ENCODE measurements at places on chromosomes 3 and 15. TPM values are rescaled to one million over a fixed set of nuclear protein-coding genes. Genes with fewer than 3 reads are reported as not detected.

BCL2A1 gene
- 32.9 TPM for total RNA-seq

MYO5C gene
- 4.5 TPM for total RNA-seq

HEG1 gene
- total RNA-seq = 9.2 TPM

SMARCC1 gene
- 155 TPM for total RNA-seq

TWF2 gene
- 60.3 TPM for total RNA-seq

TLE3 gene
- 278 TPM for total RNA-seq

CMTM8 gene
- not detected for total RNA-seq

RARRES1 gene
- not detected for total RNA-seq

CDHR4 gene
- 0.32 TPM for total RNA-seq

SEMA6D gene
- not detected for total RNA-seq

AHSG gene
- total RNA-seq = not detected

GREM1 gene
- not detected for total RNA-seq

DAPK2 gene
- total RNA-seq = 31.0 TPM

TERC gene
- total RNA-seq = 12.5 TPM

GNAT1 gene
- total RNA-seq = not detected

ACKR2 gene
- total RNA-seq = 1.7 TPM

OCA2 gene
- total RNA-seq = 0.12 TPM

SH2D7 gene
- total RNA-seq = not detected

FRMD5 gene
- not detected for total RNA-seq

PDZRN3 gene
- total RNA-seq = not detected

NDUFB5 gene
- 60.2 TPM for total RNA-seq

ITIH1 gene
- total RNA-seq = 0.53 TPM

GABRB3 gene
- not detected for total RNA-seq

PLA2G4F gene
- not detected for total RNA-seq

PP2D1 gene
- total RNA-seq = not detected

EAF1 gene
- total RNA-seq = 19.8 TPM

GOLGA8G gene
- not detected for total RNA-seq

GNB5 gene
- total RNA-seq = 156 TPM

SLC9C1 gene
- total RNA-seq = 0.49 TPM

CHRNA7 gene
- not detected for total RNA-seq

CILP gene
- 0.36 TPM for total RNA-seq

ZNF662 gene
- 0.34 TPM for total RNA-seq

LYZL4 gene
- total RNA-seq = not detected

DAZL gene
- not detected for total RNA-seq

TGM4 gene
- total RNA-seq = not detected

DNAH12 gene
- 0.39 TPM for total RNA-seq

ROPN1 gene
- not detected for total RNA-seq

CHRFAM7A gene
- 1.2 TPM for total RNA-seq

DUOXA1 gene
- 0.74 TPM for total RNA-seq

POU1F1 gene
- total RNA-seq = not detected

RLBP1 gene
- total RNA-seq = not detected

TYRO3 gene
- 0.05 TPM for total RNA-seq

TUBGCP4 gene
- total RNA-seq = 24.0 TPM

SPESP1 gene
- total RNA-seq = 1.1 TPM

MYO1E gene
- 111 TPM for total RNA-seq

C3orf85 gene
- not detected for total RNA-seq

HYAL1 gene
- total RNA-seq = 0.30 TPM

REC114 gene
- not detected for total RNA-seq

ZNF619 gene
- total RNA-seq = 27.6 TPM

TEX55 gene
- not detected for total RNA-seq

CA12 gene
- total RNA-seq = not detected

SLC2A2 gene
- total RNA-seq = not detected

IL5RA gene
- total RNA-seq = 0.75 TPM

POPDC2 gene
- total RNA-seq = 6.0 TPM

GOLGA6D gene
- not detected for total RNA-seq

All from B cell (primary cell).